Caki2 (cell line): ENCODE measurements at places on chromosomes 7 and 10. TPM values are rescaled to one million over a fixed set of nuclear protein-coding genes. Genes with fewer than 3 reads are reported as not detected.

DNA sequence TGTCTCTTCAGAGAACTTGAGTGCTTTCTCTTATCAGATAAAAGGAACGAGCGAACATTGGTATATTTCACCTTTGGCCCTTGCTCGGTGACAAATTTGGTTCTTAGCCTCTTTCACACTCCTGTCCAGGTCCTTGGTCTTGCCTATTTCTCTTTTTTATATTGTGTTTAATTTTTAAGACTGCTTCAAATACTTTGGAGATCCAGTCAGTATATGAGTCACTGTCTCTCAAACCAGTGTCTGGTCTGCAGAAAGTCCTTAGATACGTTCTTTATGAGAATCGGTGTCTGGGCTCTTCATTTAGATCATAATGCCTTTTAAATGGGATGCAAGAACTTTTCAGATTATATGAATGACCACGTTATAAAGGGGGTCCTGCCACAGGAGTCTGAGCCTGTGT, 55.0 kb downstream of the PIK3AP1 start:
- DNase-seq = no peak

- no peak for DNase-seq
These were observed 14.6 kb upstream of the FAM180A start for GRCh38 chr7:135763261-135763660.

DNA sequence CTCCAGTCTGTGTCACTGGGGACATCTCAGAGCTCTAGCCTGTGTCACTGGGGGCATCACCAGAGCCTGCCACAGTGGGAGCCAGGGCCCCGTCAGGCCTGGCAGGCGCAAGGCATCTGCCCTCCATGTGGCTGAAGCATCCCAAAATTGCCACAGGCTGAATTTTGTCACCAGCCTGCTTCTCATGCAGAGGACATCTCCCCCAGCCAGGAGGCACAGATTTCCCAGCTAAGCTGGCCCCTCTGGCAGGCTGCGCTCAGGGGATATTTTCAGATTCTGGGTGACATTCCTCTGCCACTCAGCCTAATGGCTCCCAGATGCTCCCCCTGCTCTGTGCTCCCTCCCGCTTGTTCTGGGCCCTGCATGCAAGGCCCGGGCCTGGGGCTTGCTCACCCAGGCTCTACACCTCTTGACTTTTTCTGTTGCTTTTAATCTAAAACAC, 64.6 kb downstream of the COL13A1 start:
- DNase-seq = no peak

DNA sequence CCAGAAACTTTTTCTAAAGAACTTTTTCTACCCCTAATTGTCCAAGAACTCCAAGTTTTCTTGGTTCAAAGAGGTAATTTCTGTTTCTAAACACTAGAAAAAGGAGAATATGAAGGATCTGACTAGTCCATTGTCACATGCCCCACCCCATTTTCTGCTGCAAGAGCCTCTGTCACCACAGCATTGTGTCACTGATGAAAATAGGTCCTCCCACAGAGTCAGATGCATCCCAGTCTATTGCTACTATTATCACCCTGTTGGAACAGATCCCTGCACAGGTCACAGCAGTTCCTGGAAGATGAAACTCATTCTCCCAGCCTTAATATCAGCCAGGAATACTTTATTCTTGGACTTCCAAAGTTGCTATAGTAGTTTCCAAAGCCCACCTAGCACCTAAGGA, 7.5 kb upstream of the CFTR start:
- no peak for DNase-seq

GPRIN2 gene
- total RNA-seq = 4.3 and 6.3 TPM in 2 replicates

MYPN gene
- total RNA-seq = 0.64 TPM in 1 of 2 replicates, not detected in the other

TMEM236 gene
- total RNA-seq = 0.14 TPM in 1 of 2 replicates, not detected in the other
